ENCODE measurements at places on chromosomes 12 and 14.

DNA sequence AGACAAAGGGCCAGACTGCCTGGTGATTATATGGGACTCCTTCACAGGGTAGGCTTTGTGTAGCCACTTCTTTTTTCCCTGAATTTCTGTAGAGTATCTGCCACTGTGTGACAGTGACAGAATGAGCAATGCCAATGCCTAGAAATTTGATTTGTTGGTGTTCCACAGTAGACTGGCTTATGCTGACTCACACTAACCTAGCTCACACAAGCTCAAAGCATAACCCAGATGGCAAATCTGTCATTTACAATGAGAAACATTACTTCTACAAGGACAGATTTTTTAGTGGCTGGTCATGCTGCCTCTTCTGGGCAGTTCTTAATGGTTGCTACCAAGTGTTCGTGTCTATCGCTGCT, 15.9 kb downstream of the CFAP251 start:
- DNase-seq, result no peak

GRCh38 chr14:20684662-20685456, 499 bp downstream of the RNASE4 start:
- no peak for DNase-seq

- no peak for DNase-seq
These were observed 107.9 kb upstream of the GZMB start for GRCh38 chr14:24741871-24742270.

DNA sequence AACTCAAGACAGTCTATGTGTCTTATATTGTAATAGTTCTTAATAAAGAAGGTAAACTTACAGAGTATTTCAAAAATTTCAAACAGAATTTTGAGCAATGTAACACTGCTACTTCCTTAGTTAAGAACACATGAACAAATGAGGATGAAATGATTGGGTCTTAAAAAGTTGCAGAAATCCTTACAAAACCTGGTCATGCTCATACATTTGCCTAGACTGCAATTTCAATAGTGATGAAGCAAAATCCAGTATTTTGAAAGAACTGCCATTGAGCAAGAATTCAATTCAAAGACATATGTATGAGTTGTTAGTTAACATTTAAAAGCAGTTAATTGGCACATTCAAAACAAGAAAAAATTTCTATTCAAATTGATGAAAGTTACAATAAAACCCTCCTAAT, 17.8 kb upstream of the HIF1A start:
- no peak for DNase-seq

- no peak for DNase-seq
These were observed 4.9 kb downstream of the PHLDA1 start for GRCh38 chr12:76026643-76027063.

DNA sequence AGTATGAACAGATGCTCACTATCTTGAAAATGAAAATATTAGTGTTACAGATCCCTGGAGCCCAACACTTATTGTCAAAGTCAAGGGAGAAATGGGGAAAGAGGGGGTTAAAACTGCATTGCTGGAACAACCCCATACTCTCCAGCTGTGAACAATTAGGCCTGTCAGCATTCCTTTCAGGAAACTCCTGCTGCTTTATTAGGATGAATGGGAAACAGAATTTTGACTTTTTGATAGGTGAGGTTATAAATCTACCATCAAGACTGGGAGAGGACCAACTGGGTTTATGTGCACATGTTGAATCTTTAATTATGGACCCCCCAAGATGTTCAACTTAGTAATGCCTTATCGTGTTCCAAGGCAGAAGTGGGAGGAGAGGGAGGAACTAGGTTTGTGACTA, 85.0 kb downstream of the TMTC1 start:
- DNase-seq, result no peak

GRCh38 chr14:71783786-71784185, 148.4 kb upstream of the RGS6 start:
- DNase-seq, result no peak

GRCh38 chr14:47438650-47439140, 236.7 kb downstream of the MDGA2 start:
- no peak for DNase-seq

DNA sequence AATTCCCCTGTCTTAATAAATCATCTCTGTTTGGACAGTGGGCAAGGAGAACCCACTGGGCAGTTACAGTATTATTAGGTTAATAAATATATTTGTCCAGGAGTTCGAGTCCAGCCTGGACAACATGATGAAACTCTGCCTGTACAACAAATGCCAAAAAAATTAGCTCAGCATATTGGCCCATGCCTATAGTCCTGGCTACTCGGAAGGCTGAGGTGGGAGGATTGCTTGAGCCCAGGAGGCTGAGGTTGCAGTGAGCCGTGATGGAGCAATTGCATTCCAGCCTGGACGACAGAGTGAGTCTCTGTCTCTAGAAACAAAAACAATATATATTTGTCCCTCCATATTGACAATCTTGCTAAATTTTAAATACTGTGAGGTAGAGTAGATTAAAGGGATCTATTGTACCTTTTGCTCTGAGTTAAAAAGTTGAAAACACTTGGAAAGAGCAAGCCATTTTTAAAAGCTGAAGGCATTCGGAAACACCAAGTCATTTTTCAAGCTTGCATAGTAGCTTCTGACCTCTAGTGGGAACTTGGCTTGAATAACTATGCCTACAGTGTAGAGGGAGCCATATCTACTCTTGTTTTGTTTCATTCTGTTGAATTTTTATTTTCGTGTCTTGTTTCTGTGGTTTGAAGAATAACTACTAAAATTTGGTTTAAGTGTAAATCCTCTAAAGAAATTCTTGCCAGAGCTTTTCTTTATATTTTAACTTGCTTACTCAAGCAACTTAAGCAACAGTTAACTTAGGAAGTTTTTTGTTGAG, 14.6 kb upstream of the EEA1 start:
- no peak for DNase-seq

DNA sequence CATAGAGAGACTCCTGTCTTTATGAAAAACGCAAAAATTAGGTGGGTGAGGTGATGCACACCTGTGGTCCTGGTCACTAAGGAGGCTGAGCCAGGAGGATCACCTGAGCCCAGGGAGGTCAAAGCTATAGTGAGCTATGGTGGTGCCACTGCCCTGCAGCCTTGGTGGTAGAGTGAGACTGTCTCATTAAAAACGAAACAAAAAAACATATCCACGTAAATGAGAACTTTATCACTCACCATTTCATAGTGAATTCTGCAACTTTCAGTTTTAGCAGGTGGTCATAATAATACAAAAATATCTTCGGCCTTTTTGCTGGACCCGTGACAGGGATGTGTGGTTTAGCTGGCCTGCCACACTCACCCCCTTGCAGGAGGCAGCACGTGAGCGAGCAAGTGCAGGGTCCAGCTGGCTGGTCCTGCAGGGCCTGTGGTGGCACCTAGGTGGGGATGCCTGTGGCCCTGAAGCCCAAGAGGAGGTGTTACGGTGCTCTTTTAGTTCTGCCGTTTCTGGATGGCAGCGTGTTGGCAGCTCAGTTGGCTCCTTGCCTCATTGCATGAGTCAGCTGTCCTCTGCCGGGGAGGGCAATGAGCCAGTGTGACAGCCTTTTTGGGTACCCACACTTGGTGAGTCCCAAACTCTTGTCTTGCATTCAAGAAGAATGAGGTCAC, 1330.7 kb upstream of the TMEM132C start:
- DNase-seq, result peak; percentile 38

- DNase-seq, result no peak
These were observed 594.1 kb downstream of the NRXN3 start for GRCh38 chr14:78764240-78764639.

GRCh38 chr12:106101803-106102202, 37.0 kb downstream of the NUAK1 start:
- DNase-seq, result no peak

DNA sequence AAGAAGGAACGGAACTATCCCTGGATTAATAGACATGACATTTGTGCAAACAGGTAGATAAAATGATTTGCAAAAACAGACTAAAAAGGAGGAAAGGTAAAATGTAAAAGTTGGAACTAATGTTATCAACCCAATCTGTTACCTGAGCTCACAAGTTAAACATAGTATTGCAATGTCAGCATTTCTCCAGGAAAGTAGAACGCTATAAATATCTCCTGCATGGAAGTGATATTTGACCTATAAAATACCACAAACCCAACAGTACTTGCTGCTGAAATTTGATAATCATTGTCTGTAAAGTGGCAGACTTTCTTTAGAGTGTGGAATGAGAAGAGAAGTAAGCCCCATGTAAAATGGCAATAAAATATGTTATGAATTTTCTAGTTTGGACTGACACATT, 1435.7 kb downstream of the LRFN5 start:
- no peak for DNase-seq

DNA sequence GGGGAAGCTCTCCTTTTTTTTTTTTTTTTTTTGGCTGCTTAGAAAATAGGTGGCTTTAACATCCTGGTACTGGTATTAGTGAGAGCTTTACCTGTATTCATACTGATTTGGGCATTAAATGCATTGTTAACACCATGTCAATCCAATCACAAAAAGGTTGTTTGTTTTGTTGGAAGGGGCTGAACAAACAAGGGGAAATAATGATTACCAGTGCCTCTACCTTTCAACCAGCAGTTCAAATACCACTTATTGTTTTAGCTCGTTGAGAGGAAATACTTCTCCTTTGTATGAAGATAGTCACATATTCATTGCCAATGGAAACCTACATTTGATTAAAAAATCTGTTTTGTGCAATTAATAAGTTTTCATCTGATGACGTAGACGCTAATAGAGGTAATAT, 72.9 kb downstream of the MIPOL1 start:
- DNase-seq, result no peak

- DNase-seq, result no peak
These were observed 62.9 kb upstream of the PTPRQ start for GRCh38 chr12:80381121-80381520.

GRCh38 chr14:102283631-102284129, 21.3 kb downstream of the MOK start:
- DNase-seq, result no peak

DNA sequence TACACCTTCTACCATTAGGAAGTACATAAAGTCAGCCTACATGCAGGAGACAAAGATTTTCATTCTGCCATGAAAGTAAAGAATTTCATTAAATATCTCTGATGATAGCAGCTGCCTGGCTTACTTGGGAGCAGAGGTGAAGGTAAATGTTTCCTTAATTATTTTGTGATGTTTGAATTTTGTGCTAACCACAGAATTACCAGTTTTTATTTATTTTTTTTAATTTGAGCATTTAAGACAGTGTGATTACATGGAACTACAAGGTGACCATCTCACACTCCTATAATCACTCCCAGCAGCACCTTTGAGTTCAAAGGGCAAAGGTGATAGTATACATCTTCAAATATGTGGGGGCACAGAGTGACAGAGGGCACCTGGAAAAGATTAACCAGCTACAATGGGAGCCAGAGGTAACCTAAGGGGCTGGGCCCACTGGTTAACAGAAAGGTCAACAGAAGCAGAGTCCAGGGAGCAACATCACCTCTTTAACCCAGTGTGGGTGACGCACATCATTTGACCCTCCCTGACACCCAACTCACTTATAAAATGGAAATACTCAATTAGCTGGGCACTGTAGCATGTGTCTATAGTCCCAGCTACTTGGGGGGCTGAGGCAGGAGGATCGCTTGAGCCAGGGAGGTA, 65.0 kb downstream of the GCH1 start:
- DNase-seq, result no peak

DNA sequence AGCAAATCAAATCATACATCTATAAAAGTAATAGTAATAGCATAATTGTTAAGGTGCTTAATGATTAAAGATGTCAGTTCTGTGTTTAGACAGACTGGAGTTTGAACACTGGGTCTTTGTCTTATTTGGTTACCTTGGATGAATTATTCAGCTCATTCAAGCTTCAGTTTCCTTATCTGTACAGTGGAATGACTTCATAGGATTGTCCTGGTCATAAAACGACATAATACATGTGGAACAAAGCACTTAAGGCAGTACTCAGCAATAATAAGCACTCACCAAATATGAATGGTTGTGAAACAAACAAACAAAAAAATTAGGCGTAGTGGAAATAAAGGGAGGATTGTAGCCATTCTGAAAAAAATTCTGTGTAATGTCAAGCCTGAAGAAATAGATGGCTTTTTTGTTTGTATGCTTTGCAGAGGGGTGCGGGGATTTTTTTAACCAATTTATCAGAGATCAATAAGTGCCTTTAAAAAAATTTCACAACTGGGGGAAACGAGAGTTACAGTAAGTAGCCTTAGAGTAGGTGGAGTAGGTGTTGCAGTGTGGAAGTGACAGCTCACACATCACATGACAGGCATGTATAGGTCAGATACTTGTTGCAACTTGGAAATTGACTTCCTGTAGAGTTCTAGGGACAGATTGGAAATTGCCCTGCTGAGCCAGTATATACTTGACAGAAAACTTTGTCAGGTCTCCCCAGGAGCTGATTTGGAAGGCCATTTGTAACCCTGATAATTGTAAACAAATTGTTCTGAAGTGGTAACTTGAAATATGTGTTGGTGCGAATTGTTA, 157.7 kb downstream of the SLC15A5 start:
- no peak for DNase-seq

GRCh38 chr12:111838353-111838752, 3.7 kb upstream of the MAPKAPK5 start:
- DNase-seq, result no peak

DNA sequence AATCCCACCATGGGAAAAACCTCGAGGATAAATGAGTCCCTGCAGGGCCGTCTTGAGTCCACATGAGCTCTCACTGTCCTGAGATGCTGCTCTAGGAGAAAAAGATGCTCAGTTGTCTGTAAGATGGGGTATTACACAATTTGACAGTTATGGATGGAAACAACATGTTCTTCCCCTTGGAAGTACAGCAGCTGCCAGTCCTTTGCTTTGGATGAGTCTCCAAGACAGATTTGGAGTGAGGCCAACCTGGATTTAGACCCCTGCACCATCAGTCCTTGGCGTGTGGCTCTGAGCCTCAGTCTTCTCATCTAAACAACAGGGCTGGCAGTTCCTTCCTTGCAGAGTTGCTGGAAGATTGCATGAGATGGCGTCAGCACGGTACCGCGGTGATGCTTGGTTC, 309.1 kb upstream of the FKBP4 start:
- no peak for DNase-seq

GRCh38 chr12:38689704-38690103, 215.7 kb downstream of the CPNE8 start:
- DNase-seq, result no peak

- no peak for DNase-seq
These were observed 204.3 kb downstream of the ESR2 start for GRCh38 chr14:64089920-64090319.

GRCh38 chr12:81354327-81354932, 276.6 kb downstream of the ACSS3 start:
- DNase-seq, result no peak

DNA sequence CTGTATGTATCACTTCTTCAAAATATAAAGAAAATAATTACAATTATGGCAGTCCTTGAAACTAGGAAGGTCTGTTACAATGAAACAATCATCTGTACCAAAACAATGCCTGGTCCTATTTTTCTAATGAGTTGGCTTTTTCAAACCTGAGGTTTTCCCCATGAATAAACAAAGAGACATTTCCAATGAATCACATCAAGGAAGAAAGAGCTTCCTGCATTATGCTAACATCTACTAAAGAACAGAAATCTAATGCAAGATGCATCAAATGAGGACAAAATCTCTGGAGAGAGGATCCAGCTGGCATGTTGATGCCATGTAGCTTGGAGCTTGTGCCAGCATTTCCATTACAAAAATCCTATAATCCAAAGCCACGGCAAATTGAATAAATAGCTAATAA, 29.3 kb downstream of the NIN start:
- no peak for DNase-seq
